ENCODE measurements at places on chromosomes 7 and 10.

DNA sequence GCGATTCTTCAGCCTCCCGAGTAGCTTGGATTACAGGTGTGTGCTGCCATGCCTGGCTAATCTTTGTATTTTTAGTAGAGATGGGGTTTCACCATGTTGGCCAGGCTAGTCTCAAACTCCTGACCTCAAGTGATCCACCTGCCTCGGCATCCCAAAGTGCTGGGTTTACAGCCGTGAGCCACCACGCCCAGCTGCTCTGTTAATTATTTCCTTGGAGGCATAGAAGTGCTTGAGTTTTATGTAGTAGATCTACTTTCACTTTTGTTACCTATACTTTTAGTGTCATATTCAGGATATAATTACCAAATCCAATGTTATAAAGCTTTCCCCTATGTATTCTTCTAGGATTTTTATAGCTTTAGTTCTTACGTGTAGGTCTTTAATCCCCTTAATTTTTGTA lies 1093.0 kb downstream of the GATA3 start:
- no peak for DNase-seq

- no peak for DNase-seq
These were observed 205.6 kb downstream of the AUTS2 start for GRCh38 chr7:69803699-69804516.

GRCh38 chr7:36015733-36016132 lies 137.3 kb upstream of the EEPD1 start:
- DNase-seq, result no peak

- DNase-seq, result no peak
These were observed 4.4 kb downstream of the TACR2 start for GRCh38 chr10:69412232-69412790.

GRCh38 chr7:105655067-105655466 lies 73.8 kb upstream of the EFCAB10 start:
- DNase-seq, result no peak

DNA sequence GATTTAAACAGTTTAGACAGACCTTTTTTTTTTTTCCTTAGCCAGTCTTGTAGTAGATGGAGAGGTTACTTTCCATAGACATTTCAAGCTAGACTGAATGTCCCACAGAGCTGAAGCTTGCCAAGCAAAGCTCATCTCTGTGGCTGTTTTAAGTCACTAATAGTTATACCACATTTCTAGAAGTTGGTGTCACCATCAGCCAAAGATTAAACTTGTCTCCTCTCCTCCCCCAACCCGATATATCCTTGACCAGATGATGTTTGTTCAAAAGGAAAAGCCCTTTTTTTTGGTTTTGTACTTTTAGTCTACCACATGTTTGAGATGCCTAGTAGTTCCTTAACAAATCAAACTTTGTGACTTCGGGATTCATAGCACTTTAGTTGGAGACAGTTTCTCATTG lies 66.1 kb downstream of the ADD3 start:
- DNase-seq, result no peak

- DNase-seq, result no peak
These were observed 18.4 kb downstream of the ADAM8 start for GRCh38 chr10:133258066-133258817.

GRCh38 chr7:157488966-157489365 lies 152.2 kb downstream of the DNAJB6 start:
- DNase-seq, result no peak

DNA sequence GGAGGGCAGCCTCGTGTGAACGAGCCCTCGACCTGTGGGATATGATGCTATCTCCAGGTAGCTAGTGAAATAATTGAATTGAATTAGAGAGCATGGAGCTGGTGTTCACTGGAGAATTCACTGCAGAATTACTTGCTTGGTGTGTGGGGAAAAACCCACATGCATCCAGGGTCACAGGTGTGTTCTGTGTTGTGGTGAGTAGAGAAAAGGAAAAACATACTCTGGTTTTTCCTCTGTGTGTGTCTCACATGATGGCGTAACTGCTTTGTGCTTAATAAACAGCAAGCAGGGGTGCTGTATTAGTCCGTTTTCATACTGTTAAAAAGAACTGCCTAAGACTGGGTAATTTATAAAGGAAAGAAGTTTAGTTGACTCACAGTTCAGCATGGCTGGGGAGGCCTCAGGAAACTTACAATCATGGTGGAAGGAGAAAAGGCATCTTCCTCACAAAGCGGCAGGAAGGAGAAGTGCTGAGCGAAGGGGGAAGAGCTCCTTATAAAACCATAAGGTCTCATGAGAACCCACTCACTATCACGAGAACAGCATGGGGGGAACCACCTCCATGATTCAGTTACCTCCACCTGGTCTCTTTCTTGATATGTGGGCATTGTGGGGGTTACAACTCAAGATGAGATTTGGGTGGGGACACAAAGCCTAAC lies 62.6 kb downstream of the TACR2 start:
- no peak for DNase-seq

DNA sequence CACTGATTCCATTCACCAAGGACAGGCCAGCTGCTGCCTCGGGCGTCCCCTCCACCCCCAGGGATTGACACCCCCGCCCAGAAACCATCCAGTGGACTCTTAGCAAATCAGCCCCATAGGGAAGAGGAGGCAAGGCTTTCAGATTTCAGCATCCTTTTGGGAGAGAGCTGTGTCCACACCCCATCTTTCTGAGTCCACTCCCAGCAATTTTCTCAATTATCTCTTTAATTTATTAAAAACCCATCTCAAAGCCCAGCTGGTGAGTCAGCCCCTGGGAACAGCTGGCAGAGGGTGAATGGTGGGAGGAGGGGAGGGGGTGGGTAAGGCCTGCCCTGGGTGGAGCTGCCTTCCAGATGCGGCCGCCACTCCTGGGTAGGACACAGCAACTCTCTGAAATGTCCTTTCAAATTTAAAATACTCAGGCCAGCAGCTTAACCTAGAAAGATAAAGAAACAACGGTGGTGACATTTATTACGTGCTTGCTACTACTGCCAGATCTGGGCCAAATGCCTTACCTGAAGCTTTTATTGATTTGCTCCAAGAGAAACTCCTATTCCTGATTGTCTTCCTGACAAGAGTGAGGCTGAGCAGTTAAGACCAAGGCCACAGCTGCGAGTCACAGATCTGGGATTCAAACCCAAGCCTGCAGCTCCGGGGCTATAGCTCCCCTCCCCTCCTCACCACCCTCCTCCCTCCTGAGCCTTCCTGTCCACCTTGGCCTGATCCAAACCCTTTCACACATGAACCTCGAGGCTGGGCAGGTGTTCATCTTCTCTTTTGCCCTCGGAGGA lies 120.4 kb downstream of the RGS10 start:
- DNase-seq, result no peak

- no peak for DNase-seq
These were observed 66.2 kb downstream of the WDR37 start for GRCh38 chr10:1122349-1122748.

- DNase-seq, result no peak
These were observed 92.6 kb downstream of the POLL start for GRCh38 chr10:101495324-101495925.

GRCh38 chr7:33716581-33717477 lies 188.5 kb upstream of the BMPER start:
- no peak for DNase-seq

- no peak for DNase-seq
These were observed 2.5 kb upstream of the MAP3K8 start for GRCh38 chr10:30431435-30431911.

DNA sequence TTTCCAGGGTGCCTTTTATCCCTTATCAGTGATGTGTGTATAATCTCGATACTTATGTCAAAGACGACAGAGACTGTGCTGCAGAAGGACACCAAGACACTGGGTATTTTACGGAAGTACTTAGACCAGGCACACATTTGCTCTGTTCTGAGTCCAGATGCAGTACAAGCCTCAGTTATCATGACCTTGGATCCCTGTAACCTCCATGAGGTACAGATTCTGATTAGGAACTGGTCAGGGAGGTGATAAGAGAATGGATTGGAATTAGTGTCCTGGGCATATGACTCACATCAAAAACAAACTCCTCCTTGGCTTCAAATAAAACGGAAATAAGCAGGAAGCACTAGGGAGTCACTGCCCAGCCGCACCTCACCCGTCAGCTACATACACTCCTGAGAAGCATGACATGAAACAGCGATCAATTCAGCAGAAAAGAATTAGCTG lies 146.5 kb downstream of the SFMBT2 start:
- DNase-seq, result no peak

GRCh38 chr7:56124981-56125380 lies 8.8 kb upstream of the NUPR2 start:
- no peak for DNase-seq

GRCh38 chr10:35316218-35316967 lies 19.9 kb upstream of the CCNY start:
- DNase-seq, result no peak

DNA sequence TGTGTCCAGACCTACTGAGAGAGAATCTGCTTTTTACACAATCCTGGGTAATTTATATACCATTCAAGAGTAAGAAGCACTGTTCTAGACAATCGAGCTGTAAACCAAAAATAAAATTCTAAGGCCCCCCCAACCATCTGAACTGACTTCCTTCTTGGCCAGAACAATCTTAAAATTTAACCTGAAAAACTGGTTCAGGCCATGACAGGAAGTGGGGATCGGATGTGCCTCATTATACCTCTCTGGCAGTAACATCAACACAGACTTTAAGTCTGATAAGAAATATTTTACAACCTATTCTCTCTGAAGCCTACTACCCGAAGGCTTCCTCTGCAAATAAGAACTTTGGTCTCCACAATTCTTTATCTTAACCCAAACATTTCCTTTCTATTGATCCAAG lies 75.2 kb upstream of the KIF5B start:
- DNase-seq, result no peak

GRCh38 chr10:68166871-68167585 lies 57.7 kb downstream of the MYPN start:
- DNase-seq, result no peak

GRCh38 chr7:113071465-113071864 lies 15.2 kb downstream of the GPR85 start:
- no peak for DNase-seq

DNA sequence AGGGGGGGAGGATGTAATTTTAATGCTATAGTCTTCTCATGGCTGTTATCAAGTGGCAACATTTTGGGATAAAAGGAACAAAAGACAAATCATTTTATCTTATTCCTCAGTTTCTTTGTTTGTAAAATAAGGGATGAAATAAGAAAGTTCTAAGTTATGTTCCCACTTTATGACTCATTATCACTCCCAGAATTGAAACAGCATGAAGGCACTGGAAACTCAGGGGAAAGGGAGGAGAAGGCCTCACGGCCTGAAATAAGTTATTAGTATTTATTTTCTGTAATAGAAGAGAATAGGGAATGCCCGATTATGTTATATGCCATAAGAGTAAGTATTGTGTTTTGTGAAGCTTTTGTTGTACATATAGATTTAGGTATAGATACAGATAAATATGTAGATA lies 85.0 kb upstream of the NAMPT start:
- no peak for DNase-seq

DNA sequence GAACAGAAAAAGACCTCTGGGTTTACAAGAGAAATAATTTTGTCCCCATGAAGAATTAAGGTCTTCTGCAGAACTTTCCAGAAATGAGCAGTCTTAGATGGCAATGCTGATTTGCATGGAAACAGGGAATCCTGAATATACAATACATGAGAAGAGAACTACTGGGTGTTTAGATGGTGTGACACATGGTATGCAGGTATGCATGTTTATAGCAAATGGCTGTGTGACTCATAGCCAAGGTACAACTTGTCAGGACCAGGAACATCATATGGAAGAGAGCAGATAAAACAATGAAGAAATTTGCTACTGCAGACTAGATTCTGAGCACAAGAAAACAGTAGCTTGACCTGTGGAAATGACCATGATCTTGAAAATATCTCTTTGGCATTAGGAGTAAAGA lies 907.8 kb downstream of the GATA3 start:
- DNase-seq, result no peak

GRCh38 chr7:113045379-113045778 lies 41.2 kb downstream of the GPR85 start:
- DNase-seq, result no peak

- DNase-seq, result no peak
These were observed 120.1 kb downstream of the ZNF248 start for GRCh38 chr10:37737336-37737735.

DNA sequence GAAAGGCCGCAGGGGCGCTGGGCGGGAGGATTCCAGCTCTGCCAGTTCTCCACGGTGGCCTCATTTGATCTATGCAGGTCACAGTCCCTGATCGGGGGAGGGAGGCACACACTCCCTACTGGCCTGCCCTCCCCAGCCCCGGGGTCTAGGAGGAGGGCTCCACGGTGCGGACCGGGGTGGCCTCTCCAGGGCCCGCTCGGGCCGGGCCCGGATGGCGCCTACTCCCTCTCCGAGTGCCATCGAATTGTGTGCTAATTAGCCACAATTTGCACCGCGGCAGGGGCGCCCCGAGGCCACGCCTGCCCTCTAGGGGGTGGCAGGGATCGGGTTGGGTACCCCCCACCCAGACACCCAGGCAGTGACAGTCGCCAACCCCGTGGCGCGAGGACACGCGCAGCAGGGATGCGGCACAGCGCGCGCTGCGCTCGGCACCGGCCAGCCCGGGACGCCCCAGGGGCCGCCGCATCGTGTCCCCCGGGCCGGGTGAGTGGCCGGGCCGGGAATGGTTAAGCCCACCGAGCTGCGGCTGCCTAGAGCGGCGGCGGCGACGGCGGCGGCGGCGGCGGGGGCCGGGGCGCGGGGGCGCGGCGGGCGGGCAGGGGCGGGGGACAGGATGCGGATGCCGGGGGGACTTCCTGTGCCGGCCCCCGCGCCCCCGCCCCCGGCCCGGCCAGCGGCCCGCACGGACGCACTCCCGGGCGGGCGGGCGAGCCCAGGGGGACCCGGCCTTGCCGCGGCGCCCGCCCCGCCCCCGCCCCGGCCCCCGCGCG lies at the start of gene ZNF853:
TSS of gene ZNF853 (plus strand) at position 658 of the 770 bp plus-strand sequence. CDS start 565 bp downstream, outside the sequence.
- DNase-seq, result no peak

GRCh38 chr7:32145911-32146310 lies 75.7 kb upstream of the PDE1C start:
- DNase-seq, result no peak

DNA sequence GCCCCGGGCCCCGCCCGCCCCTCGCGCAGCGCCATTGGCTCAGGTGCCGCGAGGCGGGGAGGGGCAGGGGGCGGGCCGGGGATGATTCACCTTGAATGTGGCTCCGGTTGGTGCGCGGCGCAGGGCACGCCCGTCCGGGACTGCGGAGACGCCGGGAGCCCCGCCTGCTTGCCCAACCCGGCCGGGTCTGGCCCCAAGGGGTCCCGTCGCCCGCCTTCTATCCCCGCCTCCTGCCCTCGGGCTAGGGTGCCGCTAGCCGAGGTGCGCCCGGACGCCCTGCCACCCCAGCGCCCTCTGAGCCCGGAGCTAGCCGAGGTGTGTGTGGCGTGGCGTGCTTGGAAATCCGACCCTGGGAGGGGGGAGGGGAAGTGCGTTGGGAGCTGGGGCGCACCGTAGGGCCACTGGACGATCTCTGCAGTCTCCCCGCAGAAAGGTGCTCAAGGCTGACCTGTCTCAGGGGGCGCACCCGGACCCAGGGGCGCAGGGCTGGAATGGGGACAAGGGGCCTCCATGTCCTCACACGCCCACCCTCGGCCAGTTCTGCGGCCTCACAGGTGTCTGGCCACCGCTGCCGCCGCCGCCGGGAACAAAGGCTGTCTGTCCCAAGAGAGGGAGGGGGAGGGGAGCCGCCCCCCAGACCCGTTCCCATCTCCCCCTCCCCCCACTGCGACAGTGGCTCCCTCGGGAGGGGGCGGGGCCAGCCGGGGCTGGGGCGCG lies 168.9 kb downstream of the NRF1 start:
- no peak for DNase-seq
